ENCODE measurements at places on chromosomes 13 and 19.

DNA sequence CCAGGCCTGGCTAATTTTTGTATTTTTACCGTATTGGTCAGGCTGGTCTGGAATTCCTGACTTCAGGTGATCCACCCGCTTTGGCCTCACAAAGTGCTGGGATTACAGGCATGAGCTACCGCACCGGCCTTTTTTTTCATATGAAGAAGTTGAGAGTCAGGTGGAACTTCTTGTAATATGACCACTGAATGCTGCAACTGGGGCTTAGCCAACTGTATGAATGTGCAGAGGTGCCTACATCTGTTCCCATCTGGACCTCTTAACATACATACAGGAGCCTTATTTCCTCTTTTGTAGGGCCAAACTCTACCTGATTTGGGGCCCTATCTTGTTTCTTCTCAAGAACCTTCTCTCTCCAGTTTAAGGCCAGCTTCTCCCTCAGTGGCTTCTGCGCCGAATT lies 11.9 kb upstream of the GGACT start:
- DNase-seq = no peak

DNA sequence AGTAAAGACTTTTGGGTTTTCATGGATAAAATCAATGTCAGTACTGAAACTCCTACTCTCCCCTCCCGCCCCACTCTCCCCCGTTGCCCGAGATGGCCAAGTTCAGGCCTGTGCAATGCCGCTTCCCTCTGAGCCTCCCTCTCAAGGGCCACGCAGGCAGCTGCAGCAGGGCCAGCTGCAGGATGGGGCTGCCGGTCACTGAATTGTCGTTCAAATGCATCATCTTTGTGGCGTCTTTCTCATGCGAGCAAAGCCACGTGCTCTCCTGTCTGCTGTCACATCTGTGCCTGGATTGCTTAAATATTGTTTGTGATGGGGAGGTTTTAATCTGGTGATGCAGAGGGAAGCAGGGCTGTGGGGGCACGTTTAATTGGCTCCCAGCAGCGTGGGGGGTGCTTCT lies 26.6 kb downstream of the SHISA2 start:
- no peak for DNase-seq

DNA sequence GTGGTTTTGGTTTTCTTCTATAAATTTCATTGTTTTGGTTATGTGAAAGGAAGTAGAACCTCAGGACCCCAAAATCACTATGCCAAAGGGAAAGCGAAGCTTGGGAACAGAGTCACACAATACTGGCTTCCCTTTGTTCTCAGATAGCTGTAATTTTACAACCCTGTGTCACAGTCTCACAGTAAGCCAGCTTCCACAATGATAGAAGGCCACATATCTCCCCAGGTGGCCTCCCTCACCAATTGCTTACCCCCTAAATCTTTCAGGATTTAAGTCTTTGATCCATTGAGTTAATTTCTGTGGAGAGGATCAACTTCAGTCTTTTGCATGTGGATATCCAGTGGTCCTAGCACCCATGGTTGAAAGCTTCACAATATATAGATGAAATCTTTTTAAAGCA lies 58.7 kb downstream of the SLC15A1 start:
- DNase-seq = no peak

- DNase-seq = no peak
These were observed 6.1 kb downstream of the APLP1 start for GRCh38 chr19:35874392-35874930.

- DNase-seq = no peak
These were observed 244.2 kb upstream of the ZNF507 start for GRCh38 chr19:32101206-32101605.

- DNase-seq = no peak
These were observed 466.3 kb downstream of the COG6 start for GRCh38 chr13:40121722-40122121.

- peak; percentile 22 for DNase-seq
These were observed 38.7 kb downstream of the ADGRE1 start for GRCh38 chr19:6925801-6926751.

- DNase-seq = no peak
These were observed 857.8 kb downstream of the GPC5 start for GRCh38 chr13:92256211-92256610.

- DNase-seq = no peak
These were observed 95.5 kb upstream of the KLHL1 start for GRCh38 chr13:70203661-70204229.

DNA sequence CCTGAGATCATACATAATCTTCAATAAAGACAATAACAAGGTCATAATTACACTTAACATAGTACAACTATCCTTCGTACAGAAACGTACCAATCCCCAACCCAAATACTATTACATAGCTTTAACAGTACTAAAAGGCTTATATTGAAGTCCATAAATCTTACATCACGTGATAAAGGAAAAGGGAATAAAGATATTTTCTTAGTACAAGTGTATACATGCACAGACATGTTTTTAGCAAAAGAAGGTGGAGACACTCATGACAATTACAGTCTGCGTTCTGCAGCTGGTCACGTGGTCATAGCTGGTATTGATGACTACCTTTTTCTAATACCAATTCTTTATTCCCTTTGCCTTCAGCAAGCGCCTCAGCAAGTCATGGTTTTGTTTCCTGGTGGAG lies 464.5 kb upstream of the SLITRK5 start:
- DNase-seq = no peak

- no peak for DNase-seq
These were observed 14.0 kb upstream of the PPP1R12C start for GRCh38 chr19:55131421-55131820.

GRCh38 chr13:39012608-39013007 lies 22.0 kb upstream of the STOML3 start:
- DNase-seq = no peak

DNA sequence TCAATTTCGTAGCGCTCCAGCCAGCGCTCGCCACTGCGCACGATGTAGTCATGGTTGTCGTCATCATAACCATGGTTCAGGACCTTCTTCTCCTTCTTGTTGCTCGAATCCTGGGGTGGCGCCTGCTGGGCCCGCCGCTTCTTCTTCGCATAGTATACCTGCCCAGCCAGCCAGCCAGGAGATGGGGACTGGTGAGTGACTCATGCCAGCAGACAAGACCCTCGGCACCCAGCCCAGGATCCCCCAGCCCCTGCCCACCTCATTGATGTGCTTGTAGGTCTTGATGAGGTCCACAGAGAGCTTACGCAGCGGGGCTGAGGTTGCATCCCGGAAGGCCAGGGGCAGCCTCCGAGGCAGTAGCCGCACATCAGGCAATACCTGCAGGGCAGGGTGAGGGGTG lies 3.6 kb downstream of the DYRK1B start:
- DNase-seq = no peak

DNA sequence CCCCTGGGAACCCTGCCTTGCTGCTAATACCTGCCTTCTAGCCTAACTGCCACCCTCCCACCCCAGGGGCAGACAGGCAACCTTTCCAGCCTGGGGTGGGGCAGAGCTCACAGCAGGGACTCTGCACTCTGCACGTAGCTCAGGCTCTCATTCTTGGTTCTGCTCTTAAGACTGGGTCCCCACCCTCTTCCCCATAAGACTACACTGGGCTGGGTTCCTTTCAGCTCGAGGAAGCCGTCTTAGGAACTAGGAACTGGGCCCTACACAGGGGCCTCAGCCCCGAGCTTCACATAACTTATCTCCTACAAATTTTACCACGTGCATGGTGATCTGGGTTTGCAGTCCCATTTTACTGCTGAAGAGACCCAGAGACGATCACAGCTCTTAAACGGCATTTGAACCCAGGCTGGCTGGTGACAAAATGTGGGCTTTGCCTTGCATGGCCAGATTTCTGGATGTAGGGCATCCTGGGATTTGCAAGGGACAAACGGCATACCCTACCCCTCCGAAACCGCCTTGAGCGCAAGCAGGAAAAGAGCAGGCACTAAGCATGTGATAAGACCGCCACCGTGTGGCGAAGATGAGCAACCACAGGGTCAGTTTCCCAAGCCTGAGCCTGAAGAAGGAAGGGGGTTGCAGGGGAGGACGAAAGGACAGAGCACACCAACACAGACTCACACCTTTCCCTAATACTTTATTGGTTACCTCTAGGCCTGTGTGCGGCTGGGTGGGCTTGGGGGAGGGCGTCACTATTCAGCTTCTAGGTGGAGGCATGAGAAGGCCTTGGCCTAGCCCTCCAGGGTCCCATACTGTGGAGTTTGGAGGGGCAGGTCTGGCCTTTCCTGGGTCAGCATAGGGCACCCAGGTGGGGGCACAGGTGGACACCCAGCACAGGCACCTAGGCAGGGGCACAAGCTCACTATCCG lies 5.1 kb downstream of the JUNB start:
- DNase-seq = peak; percentile 56

GRCh38 chr13:95703576-95703975 lies 26.6 kb downstream of the DNAJC3 start:
- DNase-seq = no peak

- no peak for DNase-seq
These were observed 76.7 kb downstream of the RASL11A start for GRCh38 chr13:27347211-27347772.

DNA sequence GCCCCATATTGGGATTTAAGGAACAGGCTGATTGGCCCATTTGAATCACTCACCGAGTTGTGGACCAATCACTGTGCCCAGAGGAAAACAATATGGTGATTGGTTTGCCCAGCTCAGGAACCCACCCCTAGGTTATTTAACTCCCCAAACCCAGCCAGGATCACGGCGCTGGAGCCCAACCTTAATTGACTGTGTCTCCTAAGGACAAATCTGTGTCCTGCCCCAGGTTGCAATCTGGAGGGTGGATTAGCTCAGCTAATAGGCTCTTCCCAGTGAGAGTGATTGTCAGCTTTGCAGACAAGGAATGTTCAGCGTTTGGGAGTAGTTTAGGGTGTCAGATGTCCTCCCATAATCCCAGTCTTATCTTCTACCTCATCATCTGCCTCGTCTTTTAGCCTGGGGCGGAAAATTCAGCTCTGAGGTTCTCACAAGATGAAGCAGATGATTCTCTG lies 3.5 kb upstream of the ZNF358 start:
- DNase-seq = no peak

GRCh38 chr19:44800461-44800860 lies 8.4 kb upstream of the BCAM start:
- DNase-seq = peak; percentile 70

DNA sequence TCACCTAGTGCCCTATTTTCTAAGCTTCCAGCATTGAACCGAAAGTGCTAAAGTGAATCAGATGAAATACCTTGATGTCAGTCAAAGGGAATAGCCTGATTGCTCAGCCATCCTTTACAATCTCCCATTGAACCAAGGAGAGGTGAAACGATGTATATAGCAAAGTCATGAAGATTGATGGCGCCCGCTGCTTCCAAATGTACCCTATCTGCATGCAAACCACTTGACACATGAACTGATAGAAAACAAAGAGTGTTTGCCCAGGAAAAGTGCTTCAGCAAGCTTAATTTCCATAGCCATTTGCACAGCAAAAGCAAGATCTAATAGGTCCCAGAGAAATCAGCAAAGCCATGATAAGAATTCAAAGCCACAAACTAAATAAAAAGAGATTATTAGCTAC lies 624.9 kb upstream of the PCDH9 start:
- no peak for DNase-seq

DNA sequence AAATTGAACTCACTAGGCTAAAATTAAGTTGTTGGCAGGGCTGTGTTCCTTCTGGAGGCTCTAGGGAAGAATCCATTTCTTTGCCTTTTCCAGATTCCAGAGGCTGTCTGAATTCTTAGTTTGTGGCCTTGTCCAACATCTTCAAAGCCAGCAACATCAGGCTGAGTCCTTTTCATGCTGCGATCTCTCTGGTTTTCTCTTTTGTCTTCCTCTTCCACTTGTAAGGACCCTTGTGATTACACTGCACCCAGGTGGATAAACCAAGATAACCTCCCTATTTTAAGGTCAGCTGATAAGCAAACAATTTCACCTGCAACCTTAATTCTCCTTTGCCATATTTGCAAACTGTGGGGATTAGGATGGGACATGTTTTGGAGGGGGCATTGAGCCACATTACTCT lies 11.5 kb downstream of the UTP14C start:
- no peak for DNase-seq

GRCh38 chr13:25836574-25837336 lies 215.1 kb downstream of the SHISA2 start:
- DNase-seq = no peak

GRCh38 chr13:35554972-35555623 lies 78.6 kb upstream of the MAB21L1 start:
- no peak for DNase-seq

GRCh38 chr19:29745253-29745652 lies 30.2 kb upstream of the C19orf12 start:
- DNase-seq = no peak

DNA sequence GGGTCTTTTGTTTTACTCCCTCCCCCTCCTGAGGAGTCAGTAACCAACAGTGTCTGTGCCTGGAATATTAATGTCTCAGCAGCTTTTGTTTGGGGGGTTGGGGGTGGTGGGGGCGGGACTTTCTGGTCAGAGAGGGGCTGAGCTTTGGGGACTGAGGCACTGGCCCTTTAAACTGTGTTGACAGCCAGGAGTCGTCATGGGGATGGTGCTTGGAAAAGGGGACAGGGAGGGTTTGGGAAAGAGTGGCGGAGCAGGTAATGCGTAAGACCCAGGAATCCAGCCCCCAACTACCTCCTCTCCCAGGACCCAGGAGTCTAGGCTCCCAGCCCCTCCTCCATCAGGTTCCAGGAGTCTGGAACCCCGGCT lies 5.2 kb downstream of the CADM4 start:
- no peak for DNase-seq

DNA sequence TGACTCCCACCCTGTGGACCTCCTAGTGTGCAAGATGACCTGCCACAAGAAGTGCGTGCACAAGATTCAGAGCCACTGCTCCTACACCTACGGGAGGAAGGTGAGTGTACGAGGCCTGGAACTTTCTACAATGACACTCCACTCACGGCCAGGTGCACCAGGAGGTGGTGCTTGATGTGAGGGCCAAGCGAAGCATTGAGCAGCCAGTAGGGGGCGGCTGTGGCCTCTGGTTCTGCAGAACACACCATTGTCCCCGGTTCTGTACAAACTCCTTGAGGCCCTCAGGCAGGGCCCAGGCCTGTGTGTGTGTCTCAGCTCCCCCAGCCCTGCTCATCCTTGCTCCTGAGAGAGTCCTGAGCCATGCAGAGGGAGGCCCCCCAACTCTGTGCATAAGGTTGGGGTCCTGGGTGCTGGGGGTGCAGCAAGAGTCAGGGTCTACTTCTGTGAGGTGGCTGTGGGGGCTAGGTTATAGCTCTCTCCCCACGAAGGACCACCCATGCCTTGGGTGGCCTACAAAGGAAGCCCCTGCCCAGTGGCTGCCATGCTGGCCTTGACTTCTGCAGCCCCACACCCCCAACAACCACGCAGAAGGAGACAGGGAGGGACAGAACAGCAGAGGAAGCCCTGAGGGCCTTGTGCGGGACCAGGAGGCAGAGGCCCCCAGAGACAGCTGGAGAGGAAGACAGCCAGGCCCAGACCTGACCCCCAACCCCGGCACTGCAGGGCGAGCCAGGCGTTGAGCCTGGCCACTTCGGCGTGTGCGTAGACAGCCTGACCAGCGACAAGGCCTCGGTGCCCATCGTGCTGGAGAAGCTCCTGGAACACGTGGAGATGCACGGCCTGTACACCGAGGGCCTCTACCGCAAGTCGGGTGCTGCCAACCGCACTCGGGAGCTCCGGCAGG lies 9.7 kb upstream of the USE1 start:
- DNase-seq = no peak

GRCh38 chr13:110350049-110350448 lies 43.0 kb downstream of the COL4A2 start:
- DNase-seq = no peak

Data from NCI-H226 (cell line).